NCI-H2081 treated with DMSO at 0.1 percent for 48 hours (cell line): ENCODE measurements at places on chromosomes 4 and X.

GRCh38 chr4:27350161-27350560 lies 489.5 kb downstream of the STIM2 start:
- DNase-seq: no peak

GRCh38 chr4:104457308-104457981 lies 37.2 kb downstream of the CXXC4 start:
- DNase-seq: no peak

DNA sequence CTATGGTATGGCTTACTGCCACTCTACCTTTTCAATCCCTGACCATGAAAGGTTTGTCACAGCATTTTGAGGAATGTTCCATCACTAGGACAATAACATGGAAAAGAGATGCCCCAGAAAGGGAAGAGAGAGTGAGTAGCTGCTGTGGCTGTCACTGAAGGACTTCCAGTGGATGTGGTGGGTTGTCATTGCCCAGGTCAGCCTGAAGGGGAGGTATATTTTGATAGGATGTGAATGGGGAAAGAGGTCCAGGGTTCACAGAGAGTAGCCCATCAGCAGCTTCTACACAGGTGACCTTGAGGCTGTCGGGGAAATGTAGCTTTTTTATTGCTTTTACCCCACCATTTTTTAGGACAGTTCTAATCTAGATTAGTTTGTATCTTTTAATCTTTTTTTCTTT lies 30.8 kb downstream of the MTM1 start:
- DNase-seq: no peak

GRCh38 chrX:68249401-68249831 lies 183.9 kb downstream of the OPHN1 start:
- DNase-seq: no peak

DNA sequence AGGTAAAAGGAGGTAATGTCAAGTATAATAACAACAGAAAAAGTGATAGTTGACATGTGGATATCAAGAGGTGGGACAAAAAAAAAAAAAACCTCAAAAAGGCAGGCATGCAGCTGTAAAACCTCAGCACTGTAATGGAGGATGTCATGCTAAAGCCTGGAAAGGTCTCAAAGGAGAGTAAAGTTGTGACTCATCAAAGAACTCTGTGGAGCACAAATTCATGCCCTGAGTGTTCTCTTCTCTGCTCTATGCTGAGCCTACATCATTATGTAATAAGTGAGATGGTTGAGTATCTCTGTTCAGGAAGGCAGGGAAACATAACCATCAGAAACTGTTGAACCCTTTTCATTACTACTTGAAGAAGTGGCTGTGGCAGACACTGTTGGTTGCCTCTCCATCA lies 597.8 kb downstream of the BCOR start:
- no peak for DNase-seq

- no peak for DNase-seq
Measured at GRCh38 chr4:110195561-110196205, 2.7 kb downstream of the ELOVL6 start.

DNA sequence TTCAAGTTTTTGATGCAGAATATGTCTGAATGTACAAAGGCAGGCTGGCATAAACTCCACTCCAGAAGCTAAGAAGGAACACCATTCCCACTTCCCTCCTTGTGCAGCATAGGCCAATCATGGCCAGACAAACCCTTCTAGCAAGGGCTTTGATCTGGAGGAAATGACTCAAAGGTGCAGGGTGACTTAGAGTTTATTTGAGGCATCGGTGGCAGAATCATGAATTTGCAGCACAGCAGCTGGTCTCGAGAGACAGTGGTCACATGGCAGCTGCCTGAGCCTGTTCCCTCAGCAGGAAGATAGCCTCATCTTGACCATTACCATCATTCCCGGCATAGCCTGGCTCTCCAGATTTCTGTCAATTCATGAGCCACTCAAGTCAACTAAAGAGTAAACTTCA lies 154.5 kb downstream of the ATP10D start:
- no peak for DNase-seq

DNA sequence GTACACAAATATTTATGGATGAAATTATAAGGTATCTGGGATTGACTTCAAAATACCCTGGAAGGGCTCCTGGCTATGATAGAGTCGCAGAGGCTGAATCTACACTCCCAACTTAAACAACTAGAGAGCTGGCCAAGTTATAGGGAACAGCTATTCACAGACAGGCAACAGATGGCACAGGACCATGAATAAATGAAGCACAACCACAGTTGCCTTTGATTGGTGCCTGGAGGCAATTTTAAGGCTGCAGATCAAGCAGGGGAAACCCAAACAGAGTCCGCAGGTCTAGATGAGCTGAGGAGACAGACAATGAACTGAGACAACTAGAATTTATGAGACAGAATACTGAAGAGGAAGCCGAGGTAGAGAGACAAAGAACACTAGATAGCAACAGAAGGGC lies 155.9 kb downstream of the EVC2 start:
- DNase-seq: no peak

DNA sequence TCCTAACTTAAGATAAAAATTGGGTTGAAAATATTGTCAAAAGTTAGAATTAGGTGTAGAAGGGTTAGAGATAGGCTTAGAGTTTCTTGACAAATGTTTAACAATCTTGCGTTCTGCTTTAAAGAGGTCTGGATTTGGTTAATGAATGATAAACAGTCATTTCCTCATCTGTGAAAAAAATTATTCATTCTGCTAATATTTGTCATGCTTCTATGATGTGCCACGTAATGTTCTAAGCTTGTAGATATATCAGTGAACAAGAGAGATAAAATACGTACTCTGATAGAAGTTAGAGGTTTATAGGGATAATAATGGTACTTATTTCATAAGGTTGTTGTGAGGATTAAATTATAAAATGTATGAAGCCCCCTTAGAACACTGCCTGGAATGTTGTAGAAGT lies 443.0 kb upstream of the GALNT7 start:
- no peak for DNase-seq

GRCh38 chrX:54246866-54247265 lies 63.8 kb upstream of the FAM120C start:
- DNase-seq: no peak

- DNase-seq: no peak
Measured at GRCh38 chrX:153941336-153942252, 2.8 kb downstream of the RENBP start.

- no peak for DNase-seq
Measured at GRCh38 chrX:15269618-15270521, at the start of gene ASB9. Gene ASB9 (minus strand): TSS chrX:15270083. CDS start chrX:15269874, 209 bp downstream.

DNA sequence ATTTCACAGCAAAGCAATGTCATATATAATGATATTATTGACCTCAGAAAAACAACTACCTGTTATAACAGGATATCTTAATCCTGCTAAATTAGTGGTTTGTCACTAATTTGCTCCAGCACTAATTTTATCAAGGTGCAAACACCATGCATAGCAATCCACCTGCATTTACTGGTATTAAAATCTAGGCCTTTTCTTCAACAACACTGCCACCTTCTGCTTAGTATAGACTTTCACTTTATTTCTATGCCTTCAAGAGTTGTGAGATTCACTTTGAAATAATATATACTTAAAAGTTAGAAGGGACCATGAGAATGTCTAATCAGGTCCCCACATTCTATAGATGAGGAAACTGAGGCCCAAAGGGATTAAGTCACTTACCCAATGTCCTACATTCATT lies 82.1 kb upstream of the IQCM start:
- DNase-seq: no peak

DNA sequence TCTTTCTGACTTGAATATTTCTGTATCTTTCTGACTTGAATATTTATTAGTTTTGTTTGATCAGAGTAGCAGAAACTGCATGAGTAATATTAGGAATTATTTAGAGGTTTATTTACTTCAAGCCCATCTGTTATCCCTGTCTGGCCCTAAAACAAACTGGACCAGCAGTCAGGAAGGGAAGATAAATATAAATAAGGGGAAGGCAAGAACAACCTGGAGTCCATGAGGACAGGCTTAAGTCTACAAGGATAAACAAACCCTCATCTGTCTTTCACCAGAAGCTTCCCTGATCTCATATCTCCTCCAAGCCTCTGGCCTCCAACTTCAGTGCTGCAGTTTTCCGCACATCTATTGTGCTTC lies 524.9 kb downstream of the CENPC start:
- no peak for DNase-seq

GRCh38 chrX:139484591-139484990 lies 45.9 kb upstream of the F9 start:
- DNase-seq: no peak

- no peak for DNase-seq
Measured at GRCh38 chrX:42248226-42248625, 324.9 kb upstream of the CASK start.

DNA sequence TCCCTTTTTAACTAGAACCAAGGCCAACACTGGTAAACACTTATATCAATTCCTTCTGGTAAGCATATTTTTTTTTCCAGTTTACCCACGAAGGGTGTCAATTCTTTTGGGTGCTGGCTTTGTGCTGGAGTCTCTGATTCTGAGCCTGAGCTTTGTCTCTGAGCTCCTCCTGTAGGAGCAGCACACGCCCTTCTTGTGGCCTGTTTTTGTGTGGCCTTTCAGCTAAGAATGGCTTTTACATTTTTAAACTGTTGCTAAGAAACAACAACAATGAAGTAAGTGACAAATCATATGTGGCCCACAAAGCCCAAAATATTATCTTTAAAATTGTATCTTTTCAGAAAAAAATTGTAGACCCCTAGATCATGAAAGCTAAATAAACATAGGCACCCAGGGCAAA lies 98.0 kb upstream of the TBC1D9 start:
- no peak for DNase-seq

DNA sequence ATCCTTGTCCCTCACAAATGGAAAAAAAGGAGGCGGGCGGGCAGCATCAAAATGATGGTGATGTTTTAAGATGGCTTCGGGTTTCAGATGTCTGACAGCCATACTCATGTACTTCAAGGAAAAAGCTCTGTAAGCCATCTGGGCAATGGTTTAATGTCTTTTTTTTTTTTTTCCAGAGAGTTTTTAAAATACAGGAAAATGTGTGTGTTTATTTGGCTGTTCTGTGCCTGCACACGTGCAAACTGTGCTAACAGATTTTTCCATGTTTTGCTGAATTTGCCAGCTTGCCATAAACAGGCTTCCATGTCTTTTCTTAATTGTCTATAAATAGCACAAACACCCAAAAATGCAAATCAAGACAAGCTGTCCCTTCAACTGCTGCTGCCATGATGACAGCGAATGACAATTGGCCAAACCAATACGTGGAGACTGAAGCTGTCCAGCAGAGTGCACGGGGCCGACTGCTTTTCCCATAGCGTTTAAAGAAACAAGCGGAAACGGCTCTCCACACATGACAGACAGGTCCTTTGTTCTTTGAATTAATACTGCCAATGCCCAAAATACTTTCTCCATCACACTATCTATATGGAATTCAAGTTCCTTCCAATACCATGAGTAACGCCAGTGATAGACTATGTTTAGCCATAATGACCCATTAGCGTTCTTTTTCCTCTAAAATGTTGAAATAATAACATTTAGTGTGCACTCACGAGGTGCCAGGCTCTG lies 35.7 kb downstream of the AFAP1 start:
- no peak for DNase-seq

GRCh38 chr4:57462843-57463242 lies 352.7 kb upstream of the IGFBP7 start:
- peak; percentile 34 for DNase-seq

DNA sequence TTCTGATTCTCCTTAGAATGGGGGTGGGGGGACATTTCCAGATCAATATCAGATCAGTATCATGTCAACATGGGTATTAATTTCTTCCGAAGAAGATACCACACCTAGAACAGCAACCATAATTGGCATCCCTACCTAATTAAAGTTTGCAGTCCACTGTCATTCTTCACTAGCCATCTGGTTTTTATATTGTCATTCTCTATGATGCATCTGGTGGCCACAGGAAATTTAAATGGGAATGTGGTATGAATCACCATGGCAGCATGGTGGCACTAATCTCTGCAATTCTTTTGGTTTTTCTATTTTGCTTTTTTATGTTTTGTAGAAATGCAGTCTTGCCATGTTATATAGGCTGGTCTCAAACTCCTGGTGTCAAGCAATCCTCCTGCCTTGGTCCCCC lies 16.6 kb upstream of the UBE2D3 start:
- no peak for DNase-seq

GRCh38 chr4:128335541-128335940 lies 47.9 kb upstream of the PGRMC2 start:
- DNase-seq: no peak

DNA sequence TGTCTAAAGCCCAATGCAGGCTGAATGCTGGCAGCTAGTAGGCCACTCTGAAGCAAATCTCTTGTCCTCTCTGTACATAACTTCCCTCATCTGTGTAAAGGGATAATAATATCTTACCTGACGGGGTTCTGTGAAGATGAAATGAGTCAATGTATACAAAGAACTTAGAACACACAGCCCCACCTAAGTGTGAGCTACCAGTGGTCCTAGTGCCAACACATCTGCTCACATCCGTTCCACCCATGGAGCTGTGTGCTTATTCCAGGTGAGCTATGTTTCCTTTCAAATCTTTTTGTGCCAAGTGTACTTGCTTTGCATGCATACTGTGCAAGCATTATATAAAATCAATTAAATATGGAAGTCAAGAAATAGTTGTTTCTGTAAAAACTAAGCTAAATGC lies 116.4 kb downstream of the TSPAN5 start:
- DNase-seq: no peak

DNA sequence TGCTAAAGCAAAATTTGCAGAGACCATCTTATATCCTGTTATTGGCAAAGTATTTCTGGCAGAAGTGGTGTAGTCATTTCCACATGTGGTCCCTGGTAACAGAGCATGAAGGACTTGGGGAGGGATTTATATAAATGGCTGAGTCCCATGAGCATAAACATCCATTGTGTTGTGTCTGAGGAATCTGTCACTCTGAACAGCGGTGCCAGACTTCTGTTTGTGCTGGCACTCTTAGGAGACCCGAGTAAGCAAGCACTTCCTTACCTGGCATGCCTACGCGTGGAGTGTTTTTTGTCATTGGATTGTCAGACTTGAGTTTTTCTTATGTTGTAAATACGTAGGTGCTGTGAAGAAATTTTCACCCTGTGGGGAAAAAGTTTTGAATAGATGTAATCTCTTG lies 285.9 kb downstream of the ARHGAP10 start:
- DNase-seq: no peak

GRCh38 chrX:71475785-71476540 lies 56.9 kb upstream of the OGT start:
- no peak for DNase-seq

DNA sequence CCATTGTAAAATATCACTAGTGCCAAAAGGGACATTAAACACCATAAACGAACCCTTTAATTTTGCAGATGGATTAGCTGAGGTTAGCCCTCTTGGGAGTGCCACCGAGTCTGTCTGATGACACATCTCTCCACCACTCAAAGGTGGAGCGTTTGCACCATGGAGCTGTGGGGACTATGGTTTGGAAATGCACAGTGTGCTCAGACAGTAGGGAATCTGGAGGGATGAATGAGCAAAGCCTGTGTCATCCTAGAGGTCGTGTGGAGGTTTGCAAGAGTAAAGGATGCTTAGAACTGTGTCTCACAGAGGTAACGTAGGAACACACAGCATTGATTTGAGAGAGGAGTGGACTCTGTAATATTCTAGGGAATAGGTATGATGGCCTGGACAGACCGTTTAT lies 93.7 kb downstream of the CLNK start:
- no peak for DNase-seq

- DNase-seq: no peak
Measured at GRCh38 chr4:172995161-172995560, 173.4 kb upstream of the GALNT7 start.

- DNase-seq: no peak
Measured at GRCh38 chr4:163237856-163238255, 71.2 kb upstream of the NAF1 start.
